Right lobe of liver (tissue), 6 donors: ENCODE measurements at places on chromosomes 1 and 21.
A peak's percentile ranks its signal among the peaks of the same experiment; 100 is the strongest.

DNA sequence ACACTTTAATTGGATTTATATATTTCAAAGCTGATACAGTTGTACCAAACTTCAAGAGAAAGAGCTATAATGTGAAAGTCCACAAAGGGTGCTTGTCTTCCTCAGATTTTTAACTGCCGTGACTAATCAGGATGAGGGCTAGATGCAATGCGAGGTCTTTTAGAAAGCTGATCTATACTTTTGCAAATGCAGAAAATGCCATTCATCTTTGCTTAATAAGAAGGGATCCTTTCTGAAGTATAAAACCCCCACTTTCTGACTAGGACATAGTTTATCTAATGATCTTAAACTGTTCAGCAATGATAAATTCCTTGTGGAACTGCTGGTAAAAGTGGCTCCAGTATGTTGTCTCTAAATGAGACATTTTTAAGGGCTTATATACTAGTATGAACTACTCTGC lies 102.7 kb upstream of the NGF start:
- DNase-seq, result no peak

GRCh38 chr1:84146411-84147032 lies 2.5 kb downstream of the PRKACB start:
- no peak for DNase-seq

DNA sequence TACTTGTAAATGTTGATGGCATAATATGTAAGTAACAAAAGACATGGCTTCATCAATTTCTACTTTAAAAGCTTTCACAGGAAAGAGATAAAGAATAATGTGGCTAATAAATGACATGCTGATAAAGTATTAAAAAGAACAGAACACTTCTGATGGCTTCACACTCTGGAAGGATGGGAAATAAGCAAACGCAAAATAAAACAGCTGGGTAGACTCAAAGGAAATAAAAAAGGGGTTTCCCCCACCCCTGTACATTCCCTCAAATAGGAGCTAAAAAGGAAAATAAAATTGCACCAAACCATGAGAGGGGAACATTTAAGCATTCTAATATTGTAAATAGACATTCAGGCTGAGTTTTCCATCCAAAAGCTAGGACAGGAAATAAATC lies 27.0 kb upstream of the DYRK1A start:
- DNase-seq, result no peak

DNA sequence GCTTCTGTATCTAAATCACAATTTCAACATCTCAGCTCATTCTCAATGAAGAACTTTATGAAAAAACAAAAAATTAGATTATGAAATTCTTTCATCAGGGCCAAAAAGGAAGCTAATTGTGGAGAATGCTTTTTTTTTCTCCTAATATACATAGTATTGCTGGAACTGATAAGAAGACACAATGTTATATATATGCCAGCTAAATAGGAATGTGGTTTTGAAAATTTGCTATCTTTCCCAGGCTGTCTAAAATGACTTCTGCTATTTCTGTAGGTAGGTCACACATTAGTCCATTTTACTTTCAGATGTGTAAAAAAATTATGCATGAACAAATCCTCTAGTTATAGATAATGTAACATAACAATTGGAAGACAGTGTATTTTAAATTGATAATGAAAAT lies 732.9 kb downstream of the RWDD3 start:
- no peak for DNase-seq

DNA sequence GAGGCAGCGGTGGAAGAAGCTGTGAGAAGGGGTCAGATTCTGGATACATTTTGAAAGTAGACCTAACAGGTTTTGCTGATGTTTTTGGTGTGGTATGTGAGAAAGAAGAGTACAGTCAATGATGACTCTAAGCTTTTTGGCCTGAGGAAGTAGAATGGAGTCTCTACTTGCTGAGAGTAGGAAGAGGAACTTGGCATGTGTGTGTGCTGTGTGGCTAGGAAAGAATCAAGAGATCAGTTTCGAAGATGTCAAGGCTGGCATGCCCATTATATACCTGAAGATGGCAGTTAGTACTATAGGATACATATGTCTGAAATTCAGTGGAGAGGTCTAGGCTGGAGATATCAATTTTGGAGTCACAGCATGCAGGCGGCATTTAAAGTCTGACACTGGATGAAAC lies 64.4 kb downstream of the MAB21L3 start:
- no peak for DNase-seq

DNA sequence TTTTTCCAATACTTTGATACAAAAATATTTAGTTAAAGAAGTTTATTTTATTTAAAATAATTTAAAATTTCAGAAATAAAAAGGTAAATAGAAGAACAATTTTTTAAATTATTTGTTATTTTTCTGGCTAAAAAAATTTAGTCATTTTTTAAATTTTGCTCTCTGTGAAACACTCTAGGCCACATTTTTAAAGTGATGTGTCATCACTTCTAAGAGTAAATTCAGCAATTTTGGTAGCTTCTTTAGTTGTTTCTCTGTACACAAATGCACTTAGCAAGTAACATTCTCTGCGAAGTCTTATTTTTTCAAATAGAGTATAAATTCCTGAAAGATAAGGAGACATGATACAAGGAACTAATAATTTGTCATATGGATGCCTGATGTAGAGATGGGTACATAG lies 760.0 kb upstream of the PRMT6 start:
- no peak for DNase-seq

- no peak for DNase-seq
These were observed 29.7 kb downstream of the UBE2T start for GRCh38 chr1:202311875-202312635.

GRCh38 chr1:118927427-118928187 lies 60.5 kb downstream of the TBX15 start:
- no peak for DNase-seq

DNA sequence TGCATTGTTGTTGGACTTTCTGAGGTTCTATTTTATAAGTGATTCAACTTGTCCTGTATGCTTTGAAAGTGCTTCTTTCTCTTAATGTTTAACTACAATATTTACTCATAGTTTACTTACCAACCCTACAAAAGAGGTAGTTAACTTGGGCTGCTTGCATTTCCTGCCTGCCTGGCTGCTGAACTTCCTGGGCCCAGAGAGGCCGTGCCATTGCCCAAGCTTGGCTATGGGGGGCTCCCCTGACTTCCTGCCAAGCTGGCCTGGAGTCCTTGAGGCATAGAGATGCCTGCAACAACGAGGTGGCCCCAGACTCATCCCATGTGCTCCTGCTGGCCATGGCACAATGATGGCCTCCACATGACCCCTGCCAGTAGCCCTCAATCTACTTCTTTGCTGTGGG lies 361.6 kb upstream of the PLD5 start:
- DNase-seq, result no peak

GRCh38 chr1:156866249-156866909 lies 5.7 kb downstream of the NTRK1 start:
- no peak for DNase-seq

DNA sequence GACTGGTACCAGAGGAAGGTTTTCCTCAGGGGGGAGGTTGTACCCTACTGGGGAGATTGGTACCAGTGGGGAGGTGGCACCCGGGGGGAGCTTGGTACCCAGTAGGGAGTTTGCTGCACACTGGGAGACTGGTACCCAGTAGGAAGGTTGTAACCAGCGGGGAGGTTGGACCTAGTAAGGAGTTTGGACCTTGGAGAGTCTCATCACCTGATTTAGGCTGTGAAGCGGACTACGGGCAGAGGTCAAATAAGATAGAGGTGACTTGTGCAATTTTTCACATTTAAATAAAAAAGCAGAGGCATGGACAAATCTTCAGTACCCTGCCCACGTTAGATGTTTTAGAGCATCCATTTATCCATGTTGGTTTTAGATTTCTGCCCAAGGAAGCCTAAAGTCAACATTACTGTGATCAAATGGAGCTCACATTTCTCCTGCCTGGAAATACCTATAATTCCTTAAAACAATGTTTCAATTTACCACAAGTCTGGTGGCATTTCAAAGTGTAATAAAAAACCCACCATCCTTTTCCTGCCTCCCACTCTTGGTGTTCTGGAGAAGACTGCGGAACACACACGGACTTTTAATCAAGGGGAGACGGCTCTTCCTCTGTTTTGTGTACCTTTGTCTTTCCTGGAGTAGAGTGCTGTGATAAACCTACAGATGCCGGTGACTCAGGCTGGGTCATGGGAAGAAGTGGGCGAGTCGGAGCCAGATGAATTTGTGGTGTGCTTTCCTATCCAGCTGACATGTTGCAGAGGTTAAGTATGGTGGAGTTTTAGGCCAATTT lies 36.2 kb upstream of the MRPS6 start:
- DNase-seq, result peak; percentile 60

DNA sequence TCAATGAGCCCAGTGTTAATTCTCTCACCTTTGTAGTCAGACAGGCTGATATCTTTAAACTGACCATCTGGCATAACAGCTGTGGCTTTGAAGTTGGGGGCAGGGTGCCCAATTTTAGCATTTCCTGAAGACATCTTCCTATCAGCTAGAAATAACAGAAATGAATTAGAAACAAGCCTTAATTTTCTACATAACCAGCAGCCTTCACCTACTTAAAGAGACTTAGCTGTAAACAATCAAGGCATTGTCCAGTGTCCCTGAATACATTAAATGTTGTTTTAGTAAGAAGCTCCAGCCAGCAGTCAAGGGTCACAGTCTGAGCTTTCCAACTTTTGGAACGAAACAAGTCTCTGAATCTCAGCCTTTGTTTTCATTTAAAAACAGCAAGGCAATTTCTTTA lies 2.8 kb downstream of the PRDX1 start:
- no peak for DNase-seq

- DNase-seq, result no peak
These were observed 173.4 kb downstream of the HUNK start for GRCh38 chr21:32046191-32046590.

DNA sequence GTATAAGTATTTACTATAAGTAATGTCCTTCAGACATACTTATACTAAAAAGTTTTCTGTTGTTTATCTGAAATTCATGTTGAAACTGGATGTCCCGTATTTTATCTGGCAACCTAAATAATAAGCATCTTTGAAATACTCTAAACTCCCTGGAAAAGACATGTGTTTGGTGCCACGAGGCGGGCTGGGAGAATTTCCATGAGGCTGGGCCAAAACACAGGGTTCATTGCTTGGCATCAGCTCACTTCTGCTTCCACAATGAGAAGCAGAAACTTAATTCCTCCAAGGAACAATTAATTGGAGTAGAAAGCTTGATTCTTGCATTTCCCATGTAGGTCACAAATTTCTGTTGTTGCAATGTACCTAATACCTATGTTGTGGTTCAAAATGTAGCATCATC lies 110.2 kb downstream of the PSMG1 start:
- DNase-seq, result no peak

GRCh38 chr1:44242746-44243145 lies 29.5 kb downstream of the DMAP1 start:
- no peak for DNase-seq
